Ascending aorta (tissue), 2 donors: ENCODE measurements at places on chromosomes 1 and 21.

GRCh38 chr1:5227114-5227513 lies 572.7 kb downstream of the AJAP1 start:
- no peaks in the 10 kb centered on the region for H3K4me1 ChIP-seq
- no peaks in the 10 kb centered on the region for H3K36me3 ChIP-seq
- no peak overlapping the region for H3K4me3 ChIP-seq
- no peaks in the 10 kb centered on the region for H3K27me3 ChIP-seq
- no peak for DNase-seq

- no peaks in the 10 kb centered on the region for H3K36me3 ChIP-seq
- DNase-seq, result no peak
- H3K27me3 ChIP-seq, result no peaks in the 10 kb centered on the region
- no peaks in the 10 kb centered on the region for H3K4me1 ChIP-seq
- no peak overlapping the region for H3K27ac ChIP-seq
Measured at GRCh38 chr1:157289424-157290105, 151.4 kb upstream of the ETV3 start.

GRCh38 chr1:109658533-109659042 lies 2.7 kb downstream of the GSTM4 start:
- H3K27ac ChIP-seq, result no peak overlapping the region
- peaks cover 10% of the 10 kb centered on the region for H3K4me1 ChIP-seq
- no peak overlapping the region for H3K4me3 ChIP-seq
- H3K36me3 ChIP-seq, result no peaks in the 10 kb centered on the region
- H3K27me3 ChIP-seq, result no peaks in the 10 kb centered on the region
- no peak for DNase-seq

GRCh38 chr1:54853793-54854370 lies 33.1 kb downstream of the DHCR24 start:
- H3K27me3 ChIP-seq, result no peaks in the 10 kb centered on the region
- peaks cover 4% of the 10 kb centered on the region for H3K36me3 ChIP-seq
- no peak for DNase-seq
- no peak overlapping the region for H3K27ac ChIP-seq
- H3K4me1 ChIP-seq, result no peaks in the 10 kb centered on the region

DNA sequence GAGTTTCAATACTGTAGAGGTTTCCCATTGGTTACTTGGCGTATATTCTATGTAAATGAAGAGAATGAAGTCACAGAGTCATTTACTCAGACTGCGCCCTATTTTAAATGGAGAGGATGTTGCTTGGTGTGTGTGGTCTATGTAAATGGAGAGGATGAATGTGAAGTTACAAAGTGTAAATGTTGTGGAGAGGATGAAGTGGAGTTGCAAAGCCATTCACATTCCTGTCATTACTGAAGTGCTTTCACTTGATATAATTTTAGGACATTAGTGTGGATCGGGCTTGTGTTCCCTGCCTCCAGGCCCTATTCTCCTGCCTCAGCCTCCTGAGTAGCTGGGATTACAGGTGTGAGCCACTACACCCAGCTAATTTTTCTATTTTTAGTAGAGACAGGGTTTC lies 99.4 kb upstream of the CACYBP start:
- H3K27me3 ChIP-seq, result no peaks in the 10 kb centered on the region
- no peak overlapping the region for H3K4me3 ChIP-seq
- no peak for DNase-seq
- no peaks in the 10 kb centered on the region for H3K36me3 ChIP-seq
- no peaks in the 10 kb centered on the region for H3K4me1 ChIP-seq
- H3K27ac ChIP-seq, result no peak overlapping the region

DNA sequence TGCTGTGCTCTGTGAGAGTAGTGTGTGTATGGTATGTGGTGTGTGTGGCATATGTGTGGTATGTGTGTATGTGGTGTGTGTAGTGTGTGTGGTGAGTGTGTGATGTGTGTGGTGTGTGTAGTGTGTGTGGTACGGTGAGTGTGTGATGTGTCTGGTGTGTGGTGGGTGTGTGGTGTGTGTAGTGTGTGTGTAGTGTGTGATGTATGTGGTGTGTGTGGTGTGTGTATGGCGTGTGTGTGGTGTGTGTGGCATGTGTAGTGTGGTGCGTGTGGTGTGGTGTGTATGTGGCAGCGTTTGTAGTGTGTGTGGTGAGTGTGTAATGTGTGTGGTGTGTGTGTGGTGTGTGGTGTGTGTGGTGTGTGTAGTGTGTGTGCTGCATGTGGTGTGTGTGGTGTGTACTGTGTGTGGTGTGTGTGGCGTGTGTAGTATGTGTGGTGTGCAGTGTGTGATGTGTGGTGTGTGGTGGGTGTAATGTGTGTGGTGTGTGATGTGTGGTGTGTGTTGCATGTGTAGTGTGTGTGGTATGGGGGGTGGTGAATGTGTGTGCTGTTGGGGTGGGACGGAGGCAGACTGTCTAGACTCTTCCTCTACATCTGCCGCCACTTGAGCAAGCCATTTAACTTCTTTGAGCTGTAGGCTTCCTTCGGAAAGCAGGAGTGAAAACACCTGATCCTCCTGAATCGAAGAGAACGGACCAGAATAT lies 33.5 kb downstream of the GPA33 start:
- no peak overlapping the region for H3K27ac ChIP-seq
- H3K4me1 ChIP-seq, result no peaks in the 10 kb centered on the region
- H3K27me3 ChIP-seq, result no peaks in the 10 kb centered on the region
- H3K4me3 ChIP-seq, result no peak overlapping the region

DNA sequence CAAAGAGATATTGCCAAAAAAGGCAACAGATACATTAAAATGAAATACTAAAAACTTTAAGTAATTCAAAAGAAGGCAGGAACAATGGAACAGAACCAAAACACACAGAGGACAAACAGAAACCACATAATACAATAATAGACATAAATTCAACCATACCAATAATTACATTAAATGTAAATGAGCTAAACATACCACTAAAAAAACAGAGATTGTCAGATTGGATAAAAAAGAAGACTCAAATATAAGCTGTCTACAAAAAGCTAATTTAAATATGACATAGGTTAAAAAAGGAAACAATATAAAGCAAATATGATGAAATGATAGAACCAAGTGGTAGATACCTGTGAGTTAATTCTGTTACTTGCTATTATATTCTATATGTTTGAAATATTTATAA lies 44.1 kb upstream of the ATP5PO start:
- H3K27ac ChIP-seq, result no peak overlapping the region
- no peaks in the 10 kb centered on the region for H3K4me1 ChIP-seq
- H3K36me3 ChIP-seq, result no peaks in the 10 kb centered on the region
- H3K4me3 ChIP-seq, result no peak overlapping the region
- DNase-seq, result no peak

DNA sequence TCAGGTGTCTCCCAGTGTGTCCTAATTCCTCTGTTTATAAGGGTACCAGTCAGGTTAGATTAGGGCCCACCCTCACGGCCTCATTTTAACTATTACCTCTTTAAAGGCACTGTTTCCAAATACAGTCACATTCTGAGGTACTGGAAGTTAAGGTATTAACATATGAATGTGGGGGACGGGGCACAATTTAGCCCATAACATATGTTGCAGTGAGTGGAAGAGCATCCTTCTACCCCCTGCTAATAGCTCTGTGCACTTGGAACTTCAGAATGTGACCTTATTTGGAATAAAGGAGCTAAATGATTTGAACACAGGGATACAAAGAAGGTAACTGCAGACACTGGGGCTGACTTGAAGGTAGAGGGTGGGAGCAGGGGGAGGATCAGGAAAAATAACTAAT lies 67.3 kb upstream of the ADGRL2 start:
- no peak overlapping the region for H3K27ac ChIP-seq
- no peaks in the 10 kb centered on the region for H3K4me1 ChIP-seq
- no peak overlapping the region for H3K4me3 ChIP-seq
- H3K36me3 ChIP-seq, result no peaks in the 10 kb centered on the region
- no peaks in the 10 kb centered on the region for H3K27me3 ChIP-seq

- H3K4me1 ChIP-seq, result peaks cover 24% of the 10 kb centered on the region
- H3K27me3 ChIP-seq, result no peaks in the 10 kb centered on the region
- peak overlapping the region; percentile 85 for H3K27ac ChIP-seq
- peaks cover 7% of the 10 kb centered on the region for H3K36me3 ChIP-seq
- DNase-seq, result no peak
Measured at GRCh38 chr1:16971341-16972188, 8.9 kb downstream of the MFAP2 start.

GRCh38 chr1:119404736-119405135 lies 10.2 kb upstream of the HSD3B2 start:
- DNase-seq, result no peak
- no peak overlapping the region for H3K27ac ChIP-seq
- H3K4me3 ChIP-seq, result no peak overlapping the region
- H3K36me3 ChIP-seq, result no peaks in the 10 kb centered on the region
- no peaks in the 10 kb centered on the region for H3K4me1 ChIP-seq

GRCh38 chr21:18147678-18148077 lies 97.0 kb upstream of the CHODL start:
- no peaks in the 10 kb centered on the region for H3K4me1 ChIP-seq
- H3K4me3 ChIP-seq, result no peak overlapping the region
- no peaks in the 10 kb centered on the region for H3K36me3 ChIP-seq
- H3K27ac ChIP-seq, result no peak overlapping the region

GRCh38 chr1:207362962-207363860 lies 41.7 kb downstream of the CD55 start:
- no peaks in the 10 kb centered on the region for H3K36me3 ChIP-seq
- H3K27ac ChIP-seq, result no peak overlapping the region
- no peaks in the 10 kb centered on the region for H3K27me3 ChIP-seq
- no peak for DNase-seq

- no peak overlapping the region for H3K27ac ChIP-seq
- no peaks in the 10 kb centered on the region for H3K27me3 ChIP-seq
- H3K4me3 ChIP-seq, result no peak overlapping the region
- no peaks in the 10 kb centered on the region for H3K36me3 ChIP-seq
- H3K4me1 ChIP-seq, result no peaks in the 10 kb centered on the region
- DNase-seq, result no peak
Measured at GRCh38 chr21:32100423-32100822, 178.4 kb downstream of the MIS18A start.

DNA sequence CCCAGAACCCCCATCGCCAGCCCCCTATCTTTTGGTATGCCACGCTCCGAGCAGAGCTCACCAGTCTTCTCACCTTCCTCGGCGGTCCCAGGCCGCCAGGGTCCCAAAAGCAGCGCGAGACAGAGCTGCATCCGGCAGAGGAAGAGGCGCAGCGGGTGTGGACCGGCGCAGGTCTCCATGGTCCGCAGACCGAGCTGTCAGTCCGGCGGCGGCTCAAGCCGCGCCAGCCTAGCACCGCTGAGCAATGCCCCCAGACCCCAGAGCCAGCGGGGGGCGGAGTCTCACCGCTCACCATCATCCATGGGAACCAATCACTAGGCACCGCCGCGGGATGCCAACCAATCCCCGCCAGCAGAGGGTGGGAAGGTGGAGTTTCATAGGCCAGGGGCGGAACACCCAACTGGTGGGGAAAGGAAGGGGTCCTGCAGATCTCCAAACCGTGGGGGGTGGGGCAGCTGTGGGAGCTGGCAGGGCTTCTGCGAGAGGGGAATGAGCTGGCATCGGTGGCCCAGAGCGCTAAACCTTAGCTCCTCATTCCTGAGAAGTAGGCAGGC lies at the start of gene EPHA10:
Gene EPHA10 (minus strand): TSS at position 233 of the 554 bp plus-strand sequence. CDS start 54 bp downstream, at position 179.
- H3K27ac ChIP-seq, result no peak within 1 kb of the TSS
- H3K36me3 ChIP-seq, result no peaks in the 10 kb centered on the region
- peaks cover 15% of the 10 kb centered on the region for H3K27me3 ChIP-seq
- no peak within 1 kb of the TSS for H3K4me3 ChIP-seq

GRCh38 chr1:224540535-224540934 lies 75.6 kb upstream of the CNIH3 start:
- no peak overlapping the region for H3K4me3 ChIP-seq
- no peaks in the 10 kb centered on the region for H3K27me3 ChIP-seq
- H3K27ac ChIP-seq, result no peak overlapping the region

DNA sequence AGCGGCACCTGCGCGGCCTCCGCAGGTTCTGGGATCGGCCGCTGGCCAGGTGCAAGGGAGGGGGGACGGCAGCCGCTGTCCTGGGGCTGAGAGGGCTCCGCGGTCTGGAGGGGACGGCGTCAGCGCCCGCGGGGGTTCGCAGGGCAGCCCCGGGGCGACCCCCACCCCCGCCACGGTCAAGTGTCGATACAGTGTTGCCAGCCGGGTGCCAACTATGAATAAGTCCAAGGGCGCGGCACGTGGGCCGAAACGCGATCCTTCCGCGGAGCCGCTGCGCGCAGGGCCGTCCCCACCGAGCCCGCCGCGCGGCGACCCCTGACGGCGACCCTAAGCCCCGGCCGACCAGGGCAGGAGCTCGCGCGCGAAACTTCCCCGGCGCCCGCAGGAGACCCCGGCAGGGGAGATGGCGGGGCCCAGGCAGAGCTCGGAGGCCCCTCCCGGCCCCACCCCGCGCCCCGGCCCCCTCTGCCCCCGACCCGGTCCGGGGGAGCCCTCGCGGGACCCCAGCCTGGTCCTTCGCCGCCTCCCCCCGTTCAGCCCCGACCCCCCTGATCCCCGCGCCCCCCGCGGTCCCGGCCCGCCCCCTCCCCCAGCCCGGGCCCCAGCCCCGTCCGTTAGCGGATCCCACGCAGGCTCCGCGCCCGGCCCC lies 586 bp upstream of the AGPAT3 start:
- H3K36me3 ChIP-seq, result no peaks in the 10 kb centered on the region
- peak overlapping the region; percentile 56 for H3K27ac ChIP-seq
- H3K27me3 ChIP-seq, result no peaks in the 10 kb centered on the region

- H3K4me3 ChIP-seq, result no peak overlapping the region
Measured at GRCh38 chr1:31765041-31765467, 914 bp upstream of the ADGRB2 start.

- H3K27me3 ChIP-seq, result no peaks in the 10 kb centered on the region
- H3K4me3 ChIP-seq, result no peak overlapping the region
- H3K27ac ChIP-seq, result no peak overlapping the region
Measured at GRCh38 chr1:2606396-2606880, 19.9 kb downstream of the PRXL2B start.

DNA sequence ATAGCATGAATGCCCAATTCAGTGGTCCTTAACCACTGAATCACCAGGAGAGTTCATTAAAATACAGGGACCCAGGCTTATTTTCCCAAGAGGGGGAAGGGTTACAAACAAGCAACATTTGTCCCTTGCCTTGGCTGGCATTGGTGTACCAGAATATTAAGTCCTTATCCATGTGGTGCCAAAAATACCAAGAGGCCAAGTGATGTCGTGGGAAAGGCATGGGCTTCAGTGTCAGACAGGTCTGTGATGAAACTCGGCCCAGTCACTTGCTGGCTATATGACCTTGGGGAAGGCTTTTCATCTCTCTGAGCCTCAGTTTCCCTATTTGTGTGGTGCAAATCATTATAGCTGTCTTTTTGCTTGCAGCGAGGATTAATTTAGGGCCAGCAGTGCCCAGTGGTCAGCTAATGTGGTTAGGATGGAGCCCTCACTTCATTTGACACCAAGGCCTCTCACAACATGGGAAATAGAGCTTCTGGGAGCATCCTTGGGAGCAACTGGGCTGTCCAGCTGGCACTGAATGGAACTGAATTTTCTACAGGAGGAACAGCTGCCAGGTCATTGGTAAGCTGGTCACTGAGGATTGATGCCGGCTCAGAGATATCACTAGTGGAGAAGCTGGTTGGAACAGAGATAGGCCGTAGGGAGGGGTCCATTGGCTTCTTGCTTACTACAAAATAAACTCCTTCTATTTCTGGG lies 77.2 kb upstream of the PPP2R5A start:
- H3K36me3 ChIP-seq, result no peaks in the 10 kb centered on the region
- H3K4me1 ChIP-seq, result no peaks in the 10 kb centered on the region
- no peak overlapping the region for H3K27ac ChIP-seq
- H3K4me3 ChIP-seq, result no peak overlapping the region
- DNase-seq, result no peak

GRCh38 chr1:29557701-29558600 lies 321.6 kb downstream of the PTPRU start:
- no peak overlapping the region for H3K4me3 ChIP-seq
- DNase-seq, result peak; percentile 21
- no peaks in the 10 kb centered on the region for H3K27me3 ChIP-seq

GRCh38 chr1:30273456-30273855 lies 449.9 kb downstream of the MATN1 start:
- H3K27me3 ChIP-seq, result no peaks in the 10 kb centered on the region
- H3K4me3 ChIP-seq, result no peak overlapping the region
- H3K27ac ChIP-seq, result no peak overlapping the region
- peak; percentile 16 for DNase-seq
